ENCODE measurements at places on chromosomes 6 and 20.
A peak's percentile ranks its signal among the peaks of the same experiment; 100 is the strongest.

GRCh38 chr20:32155017-32155981, 45.8 kb downstream of the TM9SF4 start:
- peak; percentile 38 for DNase-seq

GRCh38 chr6:124873066-124873410, 89.2 kb upstream of the RNF217 start:
- no peak for DNase-seq

DNA sequence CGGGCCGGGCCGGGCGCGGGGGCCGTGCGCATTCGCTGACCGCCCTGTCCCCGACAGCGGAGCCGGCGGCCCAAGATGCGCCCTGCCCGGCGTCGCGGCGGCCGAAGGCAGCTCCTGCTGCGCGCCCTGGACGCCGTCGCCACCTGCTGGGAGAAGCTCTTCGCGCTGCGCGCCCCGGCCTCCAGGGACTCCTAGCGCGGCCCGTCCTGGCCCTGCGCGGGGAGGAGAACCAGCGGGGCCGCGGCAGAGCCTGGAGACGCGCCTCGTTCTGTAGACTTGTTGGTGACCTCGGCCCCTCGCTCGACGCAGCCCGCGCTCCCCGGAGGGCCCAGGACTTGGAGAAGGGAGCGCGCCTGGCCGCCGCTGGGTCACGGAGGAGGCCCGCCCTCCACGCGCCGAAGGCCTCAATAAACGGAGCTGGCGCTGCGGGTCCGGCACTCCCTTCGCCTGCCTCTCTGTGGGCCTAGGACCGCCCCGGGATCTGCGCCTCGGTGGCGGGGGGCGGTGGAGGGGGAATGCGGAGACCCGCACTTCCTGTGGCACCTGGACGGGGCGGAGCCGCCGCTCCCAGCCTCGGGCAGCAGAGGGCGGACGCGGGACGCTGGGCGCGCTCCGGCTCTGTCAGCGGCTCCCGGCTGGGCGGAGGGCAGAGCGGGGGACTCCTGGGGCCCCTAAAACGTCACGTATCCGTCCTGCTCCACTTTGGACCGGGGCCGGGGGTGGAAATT, 2.7 kb downstream of the C20orf204 start:
- peak; percentile 15 for DNase-seq

- DNase-seq = no peak
Observed at GRCh38 chr20:8901237-8902025, 167.5 kb upstream of the PLCB4 start.

GRCh38 chr6:135568379-135568778, 70.8 kb upstream of the AHI1 start:
- no peak for DNase-seq

DNA sequence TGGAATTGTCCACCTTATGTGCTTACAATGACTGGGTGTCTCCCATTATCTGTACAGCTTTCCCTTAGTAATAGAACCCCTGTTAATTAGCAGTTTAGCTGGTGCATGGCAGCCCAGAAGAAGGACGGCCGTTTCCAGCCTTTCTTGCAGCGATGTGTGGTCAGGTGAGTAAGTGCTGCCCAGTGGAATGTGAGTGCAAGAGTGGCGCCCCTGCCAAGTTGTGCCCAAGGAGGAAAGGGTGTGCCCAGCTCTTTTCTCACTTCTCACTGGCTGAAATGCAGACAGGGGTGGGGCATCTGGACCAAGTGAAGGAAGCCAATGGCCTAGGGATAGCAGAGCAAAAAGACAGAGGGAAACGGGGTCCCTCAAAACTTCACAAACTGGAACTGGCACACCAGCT, 296.8 kb downstream of the PREX1 start:
- DNase-seq = no peak
